ENCODE measurements at places on chromosomes 1 and 21.
A peak's percentile ranks its signal among the peaks of the same experiment; 100 is the strongest.

DNA sequence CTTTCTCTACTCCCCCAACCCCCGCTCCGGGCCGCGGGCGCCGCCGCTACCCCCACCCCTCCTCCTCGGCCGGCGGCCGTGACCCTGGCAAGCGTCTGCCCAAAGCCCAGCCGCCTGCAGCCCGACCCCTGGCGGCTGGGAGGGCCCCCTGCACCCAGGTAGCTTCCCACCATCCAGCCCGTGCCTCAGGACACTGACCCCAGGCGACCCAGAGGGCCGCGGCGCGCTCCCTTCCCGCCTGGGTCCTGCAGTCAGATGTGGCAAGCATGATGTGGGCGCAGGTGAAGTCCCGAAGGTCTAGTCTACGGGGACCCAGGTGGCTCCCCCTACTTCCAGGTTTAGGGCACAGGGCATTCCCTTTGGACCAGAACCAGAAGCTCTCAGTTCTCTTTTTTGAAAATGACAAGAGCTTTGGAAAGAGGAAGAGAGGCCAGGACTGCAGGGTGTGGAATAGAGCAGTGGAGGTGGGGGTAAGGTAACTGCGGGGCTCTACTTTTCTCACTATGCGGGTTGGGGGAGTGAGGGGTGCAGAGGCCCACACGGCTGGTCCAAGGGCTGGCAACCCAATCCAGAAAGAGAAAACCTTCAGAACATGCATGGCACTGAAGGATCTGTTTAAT is at the start of gene DENND4B:
Gene DENND4B (minus strand): TSS at position 97 of the 620 bp plus-strand sequence. CDS start 2,344 bp downstream, outside the sequence.
- peak; percentile 74 for DNase-seq

GRCh38 chr1:164635803-164636731 is 77.1 kb downstream of the PBX1 start:
- no peak for DNase-seq

GRCh38 chr1:10495952-10496351 is 21.2 kb downstream of the PEX14 start:
- no peak for DNase-seq

DNA sequence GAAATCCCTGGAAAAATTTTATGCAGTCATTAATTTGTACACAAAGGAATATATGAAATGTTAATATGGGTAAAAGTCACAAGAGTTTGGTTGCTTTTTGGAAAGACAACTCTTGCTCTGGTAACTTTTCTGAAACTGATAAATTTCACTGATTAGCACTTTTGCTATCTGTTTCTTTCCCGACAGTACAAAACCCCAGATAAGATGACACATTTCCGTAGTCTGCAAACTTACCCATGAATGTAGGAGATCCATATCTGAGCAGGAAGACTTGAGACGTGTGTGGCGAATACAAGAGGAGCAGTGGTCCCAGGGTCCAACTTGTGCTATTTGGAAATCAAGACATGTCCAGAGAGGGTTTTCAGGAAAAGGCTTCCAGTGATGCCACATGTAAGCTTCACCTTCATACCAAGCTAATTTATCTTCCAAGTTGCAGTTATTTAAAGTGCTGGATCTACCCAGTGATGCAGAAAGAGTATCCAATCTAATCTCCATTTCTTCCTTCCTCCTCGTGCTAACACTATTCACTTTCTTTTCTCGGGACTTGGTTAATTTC is 35.9 kb upstream of the SAMSN1 start:
- DNase-seq, result peak; percentile 58

DNA sequence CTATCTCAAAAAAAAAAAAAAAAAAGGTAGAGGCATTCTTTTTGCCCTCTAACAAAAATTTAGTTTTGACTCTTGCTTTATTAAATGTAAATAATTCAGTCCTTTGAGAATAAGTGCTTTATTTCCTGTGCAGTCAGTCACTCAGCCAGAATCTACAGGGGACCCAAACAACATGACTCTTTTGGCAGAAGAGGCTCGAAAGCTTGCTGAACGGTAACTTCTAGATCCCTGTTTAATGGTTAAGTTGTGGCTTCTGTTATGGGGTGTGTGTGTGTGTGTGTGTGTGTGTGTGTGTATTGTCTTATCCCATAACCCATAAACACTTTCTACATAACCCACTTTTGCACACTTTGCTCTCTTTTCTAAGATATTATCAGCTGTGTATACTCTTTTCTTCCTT is 54.9 kb upstream of the LAMC2 start:
- DNase-seq, result no peak

GRCh38 chr1:18794561-18794960 is 64.9 kb downstream of the TAS1R2 start:
- DNase-seq, result no peak

DNA sequence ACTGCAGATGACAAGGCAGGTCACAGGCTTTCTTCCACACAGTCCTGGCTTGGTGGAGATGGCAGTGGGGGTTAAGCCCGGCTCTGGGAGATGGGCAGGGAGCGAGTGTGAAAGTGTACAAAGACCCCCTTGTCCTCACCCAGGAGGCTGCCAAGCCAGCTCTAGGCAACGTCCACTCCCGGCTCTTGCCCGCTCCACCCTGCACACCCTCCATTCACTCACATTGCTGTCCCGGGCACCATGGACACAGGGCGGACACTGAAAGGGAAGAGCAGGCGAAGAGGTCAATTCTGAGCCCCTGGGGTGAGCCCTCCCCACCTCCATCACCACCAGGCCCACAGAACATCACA is 8.9 kb downstream of the COL16A1 start:
- DNase-seq, result no peak

DNA sequence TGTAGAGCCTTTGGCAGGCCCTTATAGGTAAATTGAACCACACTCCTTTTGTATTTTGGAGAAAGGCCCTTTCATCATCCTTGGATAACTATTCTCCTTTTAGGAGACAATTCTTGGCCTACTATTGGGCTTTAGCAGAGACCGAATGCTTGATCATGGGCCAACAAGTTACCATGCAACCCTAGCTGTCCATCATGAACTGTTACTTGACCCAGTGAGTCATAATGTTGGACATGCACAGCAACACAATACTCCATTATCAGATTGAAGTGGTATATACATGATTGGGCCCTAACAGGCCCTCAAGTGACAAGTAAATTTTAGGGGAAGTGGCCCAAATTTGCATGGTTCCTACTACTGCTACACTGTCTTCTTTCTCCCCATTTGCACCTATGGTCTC is 84.4 kb downstream of the CATSPERE start:
- no peak for DNase-seq

GRCh38 chr1:163307479-163308171 is 14.1 kb upstream of the NUF2 start:
- DNase-seq, result no peak

DNA sequence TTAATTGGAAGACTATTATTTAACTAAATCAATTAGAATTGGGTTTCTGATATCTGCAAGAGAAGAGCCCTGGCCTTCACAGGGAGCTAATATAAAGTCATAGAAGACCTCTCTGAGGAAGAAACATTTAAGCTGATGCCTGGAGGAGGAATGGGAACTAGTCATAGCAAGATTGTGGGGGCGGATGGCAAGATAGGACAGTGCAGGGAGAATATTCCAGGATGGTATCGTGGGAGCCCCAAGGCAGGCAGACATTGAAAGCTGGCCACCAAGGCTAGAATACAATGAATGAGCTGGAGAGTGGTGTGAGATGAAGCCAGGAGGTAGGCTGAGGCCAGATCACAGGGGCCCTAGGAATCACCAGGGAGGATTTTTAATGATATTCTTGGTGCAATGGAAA is 20.8 kb upstream of the MYSM1 start:
- DNase-seq, result no peak

DNA sequence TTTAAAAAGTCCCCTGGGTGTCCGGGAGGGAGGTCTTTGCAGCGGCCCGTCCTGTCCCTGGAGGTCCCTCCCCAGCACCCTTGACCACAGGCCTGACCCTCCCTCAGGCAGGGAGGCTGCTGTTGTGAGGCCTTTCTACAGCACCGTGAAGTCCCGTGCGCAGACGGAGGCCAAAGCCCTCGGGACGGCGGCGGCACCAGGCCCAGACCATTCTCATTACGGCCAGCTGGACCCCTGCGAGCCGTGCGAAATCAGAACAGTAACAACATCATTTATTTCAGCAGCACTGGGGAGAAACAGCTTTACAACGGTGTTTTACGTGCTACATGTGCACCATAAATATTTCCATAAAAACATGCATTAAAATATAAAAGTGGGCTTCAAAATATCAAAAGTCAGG is 101.4 kb upstream of the ACTRT2 start:
- DNase-seq, result no peak

DNA sequence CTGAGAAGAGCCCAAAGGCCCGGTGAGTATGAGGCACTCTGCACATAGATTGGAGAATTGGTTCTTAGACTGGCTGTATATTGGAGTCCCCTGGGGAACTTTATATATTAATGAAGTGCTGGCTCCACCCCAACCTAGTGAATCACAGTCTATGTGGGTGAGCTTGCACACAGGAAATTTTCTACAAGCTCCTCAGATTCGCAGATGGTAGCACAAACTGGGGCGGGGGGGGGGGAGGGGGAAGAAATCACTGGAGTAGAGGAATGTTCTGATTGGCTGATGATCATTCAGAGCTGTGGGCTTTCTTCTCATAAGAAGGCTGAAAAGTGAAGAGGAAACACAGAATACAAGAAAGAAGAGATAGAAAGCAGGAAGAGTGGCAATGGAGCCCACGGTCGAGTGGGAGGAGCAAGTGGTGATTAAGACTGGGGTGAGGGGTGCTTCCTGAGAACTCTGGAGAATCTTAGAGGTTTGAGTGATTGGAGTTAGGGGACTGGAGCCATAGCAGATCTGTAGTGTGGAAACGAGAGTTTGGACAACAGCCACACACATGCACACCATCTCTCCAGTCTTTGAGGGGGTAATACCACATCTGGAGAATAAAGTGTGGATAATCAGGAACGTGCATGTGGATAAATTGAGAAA is 465.9 kb upstream of the DAB1 start:
- no peak for DNase-seq

GRCh38 chr1:3115275-3116149 is 46.5 kb downstream of the PRDM16 start:
- DNase-seq, result no peak

DNA sequence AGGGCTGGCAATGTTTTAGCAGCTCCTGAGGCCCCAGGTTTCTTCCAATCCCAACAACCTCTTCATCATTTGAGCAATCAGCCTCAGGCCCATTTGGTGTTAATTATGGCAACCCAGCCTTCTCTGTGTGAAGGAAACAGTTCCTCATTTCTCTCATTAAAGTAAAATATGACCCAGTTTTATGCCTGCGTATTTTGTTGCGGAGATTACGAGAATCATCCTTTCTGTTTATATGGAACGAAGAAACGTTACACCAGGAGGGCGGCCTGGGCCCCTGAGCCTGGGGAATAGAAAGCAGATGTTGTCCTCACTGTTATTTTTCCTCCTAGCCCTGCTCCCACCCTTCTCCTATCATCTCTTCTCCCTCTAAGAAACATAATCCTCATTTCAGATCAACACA is 332.2 kb upstream of the USP24 start:
- DNase-seq, result no peak

GRCh38 chr1:5329068-5329739 is 663.0 kb downstream of the NPHP4 start:
- peak; percentile 25 for DNase-seq

DNA sequence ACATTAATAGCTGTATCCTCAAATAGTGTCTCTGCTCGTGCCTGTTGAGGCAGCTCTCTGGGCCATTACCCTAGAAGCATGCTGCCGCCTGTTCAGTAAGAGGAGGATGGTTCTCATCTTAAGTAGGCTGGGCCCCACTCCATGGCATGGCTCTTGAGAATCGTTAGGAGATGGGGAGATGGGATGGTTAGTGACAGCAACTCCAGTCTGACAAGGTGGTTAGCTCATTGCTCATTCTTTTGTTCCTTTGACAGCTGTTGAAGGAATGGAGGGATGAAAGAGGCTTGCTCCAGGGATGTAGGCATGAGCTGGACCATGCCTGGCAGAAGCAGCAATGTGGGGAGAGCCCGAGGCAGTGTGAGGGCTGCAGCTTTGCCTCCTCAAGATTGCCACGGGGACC is 68.2 kb downstream of the MAP10 start:
- DNase-seq, result no peak

- DNase-seq, result no peak
Observed at GRCh38 chr21:25688275-25689155, 46.2 kb downstream of the ATP5PF start.

- DNase-seq, result no peak
Observed at GRCh38 chr21:18549214-18549905, 145.8 kb upstream of the TMPRSS15 start.

- DNase-seq, result no peak
Observed at GRCh38 chr1:220882061-220882891, 3.0 kb downstream of the HLX start.

- no peak for DNase-seq
Observed at GRCh38 chr1:93255222-93256079, 74.9 kb downstream of the CCDC18 start.

GRCh38 chr1:5992814-5993555 is 760 bp upstream of the NPHP4 start:
- no peak for DNase-seq

- no peak for DNase-seq
Observed at GRCh38 chr1:233443040-233443760, 115.7 kb downstream of the MAP3K21 start.

- DNase-seq, result no peak
Observed at GRCh38 chr1:155013632-155014031, 11.0 kb downstream of the ZBTB7B start.

DNA sequence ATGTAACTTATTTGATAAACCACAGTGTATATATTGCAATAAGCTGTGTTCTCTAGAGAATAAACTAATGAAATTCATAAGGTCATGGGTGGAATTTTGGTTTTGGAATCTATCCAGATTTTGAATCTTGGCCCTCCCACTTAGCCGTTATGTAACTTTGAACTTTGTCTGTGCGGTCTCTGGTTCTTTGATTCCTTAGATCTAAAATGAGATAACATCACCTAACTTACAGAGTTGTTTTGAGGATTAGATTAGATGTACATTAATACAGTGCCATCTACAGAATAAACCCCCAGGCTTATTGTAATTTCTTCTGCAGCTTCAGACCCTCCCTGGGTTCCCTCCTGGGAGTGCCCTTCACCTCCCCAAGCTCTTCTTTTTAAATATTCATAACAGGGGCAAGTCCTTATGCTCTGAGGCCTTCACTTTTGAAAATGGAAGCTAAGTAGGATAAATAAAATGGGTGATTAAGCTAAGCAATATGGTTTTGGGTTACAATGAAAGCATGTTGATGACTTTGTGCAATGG is 124.3 kb downstream of the ATG4C start:
- DNase-seq, result no peak

GRCh38 chr1:225418598-225418997 is 9.2 kb downstream of the LBR start:
- no peak for DNase-seq

- DNase-seq, result no peak
Observed at GRCh38 chr1:174040387-174040786, 18.2 kb upstream of the RC3H1 start.

Measured in CD4-positive, alpha-beta T cell treated with Interleukin-15 for 4 hours (primary cell).